ENCODE measurements at places on chromosomes 5 and 9.

- no peak for DNase-seq
Observed at GRCh38 chr5:96506376-96506775, 73.3 kb upstream of the PCSK1 start.

DNA sequence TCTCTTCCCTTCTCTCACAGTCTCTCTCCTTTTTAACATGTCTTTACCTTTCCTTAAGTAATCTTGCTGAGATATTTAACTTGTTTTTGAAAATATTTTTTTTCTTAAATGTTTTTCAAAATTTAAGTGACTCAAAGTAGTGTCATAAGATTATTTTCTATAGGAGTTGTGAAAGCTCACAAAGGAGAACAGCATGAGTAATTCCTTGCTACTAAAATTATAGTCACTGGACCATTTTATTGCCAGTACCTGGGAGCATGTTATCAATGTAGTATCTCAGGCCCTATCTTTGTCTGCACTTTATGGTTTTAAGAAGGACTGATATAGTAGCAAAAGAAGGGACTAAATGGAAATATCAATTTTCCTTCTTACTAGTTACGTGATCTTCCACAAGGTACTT lies 181.9 kb downstream of the TMEM232 start:
- no peak for DNase-seq

GRCh38 chr5:98602534-98603112 lies 170.8 kb upstream of the RGMB start:
- no peak for DNase-seq

DNA sequence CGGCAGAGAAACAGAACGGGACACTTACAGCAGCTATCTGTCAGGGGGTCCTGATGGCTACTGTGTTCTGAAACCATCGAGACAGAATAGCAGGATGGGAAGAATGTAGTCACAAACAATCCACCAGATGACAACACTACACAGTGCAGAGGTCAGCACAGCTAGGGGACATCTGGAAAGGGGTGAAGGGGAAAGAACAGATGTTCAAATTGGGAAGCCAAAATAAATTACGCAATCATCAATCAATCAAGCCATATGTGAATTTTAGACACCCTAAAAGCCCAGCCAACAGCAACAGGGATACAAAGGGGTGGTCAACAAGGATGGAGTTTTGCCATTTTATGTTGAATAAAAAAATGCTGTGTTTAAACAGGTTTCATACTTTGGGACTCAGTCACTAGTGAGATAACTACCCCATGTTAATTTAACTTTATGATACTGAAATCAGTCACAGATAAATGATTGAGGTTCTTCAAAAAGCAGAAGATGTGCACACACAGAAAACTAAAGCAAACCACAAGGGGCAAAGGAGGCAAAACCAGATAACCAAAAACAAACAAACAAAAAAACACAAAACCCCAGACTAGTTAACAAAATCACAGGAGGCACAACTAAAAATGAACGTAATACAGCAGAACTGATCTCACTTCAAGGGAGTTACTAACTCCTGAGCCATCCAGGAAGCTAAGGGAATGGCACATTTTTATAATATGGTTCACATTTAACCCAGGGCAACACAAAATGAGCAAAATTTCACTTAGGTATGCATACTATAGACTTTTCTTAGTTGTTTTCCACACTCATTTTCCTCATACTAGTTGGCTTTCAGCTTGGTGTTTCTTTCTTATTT lies 65.9 kb downstream of the HABP4 start:
- no peak for DNase-seq

DNA sequence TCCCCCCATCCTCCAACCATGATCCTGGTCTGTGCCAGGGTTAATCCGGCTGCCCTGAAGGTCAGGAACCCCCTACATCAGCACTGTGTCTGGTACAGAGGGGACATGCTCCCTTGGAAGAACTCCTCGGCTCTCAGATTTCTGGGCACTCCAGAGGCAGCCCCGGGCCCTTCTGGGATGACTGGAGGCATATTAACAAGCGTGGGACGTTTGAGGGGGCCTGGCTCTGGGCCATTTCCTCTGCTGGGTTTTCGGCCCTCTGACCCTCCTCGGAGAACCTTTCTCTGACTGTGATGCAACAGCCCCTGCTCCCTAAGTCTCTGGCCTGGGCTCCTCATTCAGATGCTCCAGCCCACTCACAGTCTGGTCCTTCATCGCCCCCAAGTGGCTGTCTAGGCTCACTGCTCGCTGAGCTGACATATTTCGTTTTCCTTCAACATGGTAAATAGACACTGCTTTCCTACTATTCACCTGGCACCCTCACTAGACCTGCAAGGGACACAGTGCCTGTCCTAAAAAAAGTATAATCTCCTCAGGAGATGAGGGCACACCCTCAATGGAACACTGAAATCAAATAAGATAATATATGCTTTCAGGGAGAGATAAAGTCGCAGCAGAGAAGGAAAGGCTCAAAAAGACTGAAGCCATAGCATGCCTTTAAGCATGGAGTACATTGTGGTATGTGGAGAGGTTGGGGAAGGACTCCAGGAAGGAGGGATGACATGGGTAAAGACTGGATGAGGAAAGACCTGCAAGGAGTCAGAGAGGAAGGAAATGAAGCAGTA lies 404.7 kb upstream of the TRPC7 start:
- DNase-seq, result no peak
